ENCODE measurements at places on chromosomes 1 and 21. TPM values are rescaled to one million over a fixed set of nuclear protein-coding genes. Genes with fewer than 3 reads are reported as not detected.

GRCh38 chr1:89719502-89720306 is 86.8 kb downstream of the LRRC8C start:
- no peaks in the 10 kb centered on the region for H3K27me3 ChIP-seq
- H3K4me1 ChIP-seq: peaks cover 7% of the 10 kb centered on the region
- H3K27ac ChIP-seq: no peak overlapping the region
- no peaks in the 10 kb centered on the region for H3K36me3 ChIP-seq

DNA sequence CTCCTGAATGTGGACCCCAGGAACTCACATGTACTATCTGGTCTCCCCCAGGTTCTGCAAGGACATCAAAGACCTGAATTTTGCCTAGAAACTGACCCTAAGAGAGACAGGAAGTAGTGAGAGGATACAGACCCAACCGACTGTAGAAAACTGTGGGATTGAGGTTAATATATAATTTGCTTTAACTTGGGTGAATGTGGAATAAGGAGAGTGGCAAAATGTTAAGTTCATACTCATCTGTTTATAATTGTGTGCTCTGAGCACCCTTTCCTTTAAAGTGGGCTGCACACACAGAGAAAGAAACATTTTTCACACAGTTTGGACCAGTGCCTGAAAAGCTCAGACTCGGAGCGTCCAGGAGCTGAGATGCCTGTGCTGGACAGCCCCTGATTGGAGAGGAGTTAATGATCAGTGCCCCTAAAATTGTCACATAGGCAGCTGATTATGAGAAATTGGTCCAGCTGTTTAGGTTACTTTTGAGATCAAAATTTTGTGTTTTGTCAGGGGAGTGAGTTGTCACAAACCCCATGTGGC is 37.2 kb downstream of the ROR1 start:
- H3K36me3 ChIP-seq: no peaks in the 10 kb centered on the region
- H3K4me3 ChIP-seq: no peak overlapping the region
- DNase-seq: no peak
- H3K27ac ChIP-seq: no peak overlapping the region
- H3K4me1 ChIP-seq: no peaks in the 10 kb centered on the region
- H3K27me3 ChIP-seq: no peaks in the 10 kb centered on the region

GRCh38 chr1:64984737-64985136 is 18.4 kb upstream of the JAK1 start:
- no peaks in the 10 kb centered on the region for H3K36me3 ChIP-seq
- no peak overlapping the region for H3K4me3 ChIP-seq
- H3K4me1 ChIP-seq: no peaks in the 10 kb centered on the region

DNA sequence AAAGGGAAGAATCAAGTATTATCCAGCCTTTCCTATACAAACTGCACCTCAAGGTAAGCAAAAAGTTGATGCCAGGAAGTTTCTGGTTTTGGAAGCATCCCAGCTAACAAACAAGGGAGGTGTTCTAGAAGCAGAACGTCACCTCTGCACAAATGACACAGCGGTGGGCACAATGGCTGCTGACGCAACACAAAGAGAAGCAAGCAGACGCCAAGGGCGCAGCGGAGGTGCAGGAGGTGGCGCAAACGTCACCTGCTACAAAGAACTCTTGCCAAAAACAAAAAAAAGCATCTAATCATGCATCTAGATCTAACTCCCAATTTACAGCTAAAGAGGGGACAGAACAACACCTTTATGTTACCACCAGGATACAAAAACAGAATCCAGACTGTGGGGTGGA is 88.5 kb downstream of the NPHP4 start:
- H3K36me3 ChIP-seq: peaks cover 12% of the 10 kb centered on the region
- no peak for DNase-seq
- no peak overlapping the region for H3K27ac ChIP-seq

DNA sequence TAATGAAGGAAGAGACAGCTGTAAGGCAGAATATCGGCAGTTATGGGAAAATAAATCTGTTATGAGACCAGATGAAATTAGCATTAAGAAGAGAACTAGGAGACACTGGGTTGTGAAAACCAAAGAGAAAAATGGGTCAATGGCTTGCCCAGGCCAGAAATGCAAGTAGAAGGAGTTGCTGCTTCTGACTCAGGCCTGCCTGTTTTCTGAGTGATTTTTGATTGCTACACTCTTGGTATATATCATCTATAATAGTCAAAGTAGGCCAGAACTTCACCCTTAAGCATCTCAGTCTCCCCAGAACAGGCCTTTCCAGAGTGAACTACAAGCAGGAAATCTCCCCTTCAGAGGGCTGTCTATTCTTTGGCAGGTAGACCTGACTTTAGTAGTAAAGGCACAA is 107.0 kb downstream of the NRIP1 start:
- H3K36me3 ChIP-seq: no peaks in the 10 kb centered on the region
- no peak overlapping the region for H3K27ac ChIP-seq
- no peak for DNase-seq
- H3K4me3 ChIP-seq: no peak overlapping the region
- no peaks in the 10 kb centered on the region for H3K27me3 ChIP-seq

GRCh38 chr1:93810316-93810715 is 68.7 kb downstream of the DNTTIP2 start:
- DNase-seq: no peak
- no peaks in the 10 kb centered on the region for H3K36me3 ChIP-seq
- H3K27me3 ChIP-seq: no peaks in the 10 kb centered on the region
- H3K4me1 ChIP-seq: no peaks in the 10 kb centered on the region
- H3K27ac ChIP-seq: no peak overlapping the region

- H3K27me3 ChIP-seq: no peaks in the 10 kb centered on the region
- no peak overlapping the region for H3K27ac ChIP-seq
- no peak for DNase-seq
Observed at GRCh38 chr1:224510880-224511645, 76.5 kb upstream of the WDR26 start.

DNA sequence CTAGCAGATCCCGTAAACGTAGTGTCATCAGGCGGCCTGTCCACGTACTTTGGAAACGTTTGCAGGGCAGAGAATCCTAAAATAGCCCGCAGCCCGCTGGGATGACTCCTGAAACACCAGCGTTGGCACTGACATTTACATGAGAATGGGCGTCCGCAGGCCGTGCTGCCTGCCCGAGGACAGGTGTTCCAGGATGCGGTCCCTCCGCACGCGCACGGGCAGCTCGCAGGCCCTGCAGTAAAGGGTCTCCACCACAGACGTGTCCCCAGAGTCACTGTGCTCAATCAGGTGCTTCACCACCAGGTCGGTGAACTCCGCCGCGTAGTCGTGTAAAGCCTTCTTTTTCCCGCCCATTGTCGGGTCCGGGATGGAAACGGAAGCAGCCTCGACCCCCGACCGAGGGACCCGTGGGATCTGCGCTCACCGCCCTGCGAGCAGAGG is 5.8 kb upstream of the CCDC27 start:
- H3K27ac ChIP-seq: no peak overlapping the region
- no peaks in the 10 kb centered on the region for H3K27me3 ChIP-seq
- H3K4me3 ChIP-seq: peak overlapping the region; percentile 40
- peaks cover 10% of the 10 kb centered on the region for H3K36me3 ChIP-seq
- H3K4me1 ChIP-seq: peaks cover 26% of the 10 kb centered on the region

GRCh38 chr1:172616636-172617035 is 42.3 kb upstream of the FASLG start:
- no peak overlapping the region for H3K4me3 ChIP-seq
- no peaks in the 10 kb centered on the region for H3K36me3 ChIP-seq
- no peaks in the 10 kb centered on the region for H3K4me1 ChIP-seq
- no peak overlapping the region for H3K27ac ChIP-seq
- DNase-seq: no peak

DNA sequence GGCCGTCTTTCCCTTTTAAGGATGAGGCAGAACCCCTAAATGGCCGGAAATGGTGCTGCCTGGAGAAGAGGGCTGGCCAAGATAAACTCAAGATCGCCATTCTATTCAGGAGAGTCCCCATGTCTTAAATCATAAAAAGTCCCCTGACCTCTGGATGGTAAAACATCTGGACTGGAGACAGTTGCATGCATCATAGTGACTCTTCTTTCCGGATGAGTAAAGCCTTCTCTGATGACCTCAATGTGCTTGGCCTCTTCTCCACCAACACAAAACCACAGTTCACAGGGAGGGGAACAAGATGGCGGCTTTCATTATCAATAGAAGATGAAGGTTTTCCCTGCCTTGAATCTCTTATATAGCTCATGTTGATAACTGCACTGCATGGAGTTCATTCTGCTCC is 27.5 kb upstream of the H6PD start:
- no peaks in the 10 kb centered on the region for H3K36me3 ChIP-seq
- H3K4me3 ChIP-seq: no peak overlapping the region

DNA sequence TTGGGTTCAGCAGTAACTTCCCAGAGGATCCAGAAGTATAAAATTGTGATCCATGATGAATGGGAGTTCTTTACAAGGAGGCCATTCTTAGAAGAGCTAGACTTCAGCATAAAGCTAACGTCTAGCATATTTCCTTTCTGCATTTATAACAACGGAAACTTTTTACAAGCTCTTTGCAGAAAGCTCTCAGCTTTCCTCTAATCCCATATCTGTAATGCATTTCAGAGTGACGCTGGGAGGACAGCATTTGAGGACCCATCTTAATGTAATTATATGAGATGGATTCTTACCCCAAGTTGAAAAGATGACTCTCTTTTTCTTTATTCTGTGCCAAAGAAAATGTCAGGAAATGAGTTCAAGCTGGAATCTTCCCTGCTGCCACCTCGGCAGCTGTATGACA is 132.0 kb upstream of the CACHD1 start:
- no peaks in the 10 kb centered on the region for H3K36me3 ChIP-seq
- no peak overlapping the region for H3K27ac ChIP-seq
- DNase-seq: no peak
- H3K27me3 ChIP-seq: no peaks in the 10 kb centered on the region

DNA sequence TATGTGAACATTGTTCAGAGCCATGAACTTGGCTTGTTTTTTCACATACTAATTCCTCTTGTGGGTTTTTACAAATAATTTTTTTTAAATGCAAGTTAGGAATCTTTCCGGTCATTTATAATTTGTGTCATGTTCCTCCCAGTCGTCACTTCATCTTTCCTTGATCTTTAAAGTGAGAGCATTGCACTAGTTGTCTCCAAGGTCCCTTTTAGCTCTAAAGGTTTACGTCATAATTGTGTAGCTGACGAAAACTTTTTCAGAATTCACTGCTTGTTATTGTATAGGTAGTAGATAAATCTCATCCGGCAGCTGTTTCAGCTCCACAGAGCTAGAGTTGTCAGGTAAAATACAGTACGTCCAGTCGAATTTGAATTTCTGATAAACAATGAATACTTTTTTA is 33.6 kb downstream of the SOAT1 start:
- H3K4me1 ChIP-seq: no peaks in the 10 kb centered on the region
- no peak for DNase-seq
- no peaks in the 10 kb centered on the region for H3K36me3 ChIP-seq
- no peak overlapping the region for H3K4me3 ChIP-seq
- no peak overlapping the region for H3K27ac ChIP-seq
- H3K27me3 ChIP-seq: no peaks in the 10 kb centered on the region

- no peak overlapping the region for H3K27ac ChIP-seq
- H3K36me3 ChIP-seq: no peaks in the 10 kb centered on the region
- H3K27me3 ChIP-seq: no peaks in the 10 kb centered on the region
- peak; percentile 5 for DNase-seq
- H3K4me1 ChIP-seq: no peaks in the 10 kb centered on the region
Observed at GRCh38 chr1:60149251-60149650, 75.7 kb upstream of the C1orf87 start.

DNA sequence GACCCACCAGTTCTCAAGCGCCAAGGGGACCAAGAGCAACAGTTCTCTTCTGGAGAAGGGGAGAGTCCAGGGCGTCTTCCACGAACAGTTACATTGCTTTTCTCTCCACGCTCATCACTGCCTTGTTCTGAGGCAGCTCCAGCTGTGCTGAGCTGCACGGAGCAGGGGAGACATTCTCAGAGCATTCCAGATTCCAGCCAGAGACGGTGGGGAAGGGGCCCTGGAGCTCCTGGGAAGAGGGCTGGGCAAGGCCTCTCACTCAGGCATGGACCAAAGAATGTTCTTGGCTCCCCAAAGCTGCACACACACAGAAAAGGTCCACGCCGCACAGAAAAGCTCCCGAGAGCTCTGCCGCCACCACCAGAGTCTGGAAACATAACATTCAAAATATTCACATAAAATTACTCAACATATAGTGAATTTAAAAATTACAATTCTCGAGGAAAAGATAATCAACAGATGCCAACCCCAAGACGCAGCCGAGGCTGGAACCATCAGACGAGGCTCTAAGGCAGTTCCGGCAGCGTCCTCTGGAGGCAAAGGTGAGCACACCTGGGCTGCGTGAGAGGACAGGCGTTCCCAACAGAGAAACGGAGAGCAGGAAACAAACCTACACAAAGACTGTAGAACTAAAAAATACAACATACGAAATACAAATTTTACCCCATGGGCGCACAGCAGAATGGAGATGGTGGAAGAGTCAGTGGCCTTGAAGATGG is 40.5 kb downstream of the UBE2G2 start:
- H3K4me3 ChIP-seq: no peak overlapping the region
- H3K27ac ChIP-seq: no peak overlapping the region
- no peaks in the 10 kb centered on the region for H3K27me3 ChIP-seq
- H3K36me3 ChIP-seq: no peaks in the 10 kb centered on the region
- peaks cover 9% of the 10 kb centered on the region for H3K4me1 ChIP-seq

- peak; percentile 57 for DNase-seq
- H3K4me1 ChIP-seq: no peaks in the 10 kb centered on the region
- no peaks in the 10 kb centered on the region for H3K27me3 ChIP-seq
- H3K4me3 ChIP-seq: peak overlapping the region; percentile 59
Observed at GRCh38 chr21:36260030-36260787, 59.8 kb upstream of the MORC3 start.

DNA sequence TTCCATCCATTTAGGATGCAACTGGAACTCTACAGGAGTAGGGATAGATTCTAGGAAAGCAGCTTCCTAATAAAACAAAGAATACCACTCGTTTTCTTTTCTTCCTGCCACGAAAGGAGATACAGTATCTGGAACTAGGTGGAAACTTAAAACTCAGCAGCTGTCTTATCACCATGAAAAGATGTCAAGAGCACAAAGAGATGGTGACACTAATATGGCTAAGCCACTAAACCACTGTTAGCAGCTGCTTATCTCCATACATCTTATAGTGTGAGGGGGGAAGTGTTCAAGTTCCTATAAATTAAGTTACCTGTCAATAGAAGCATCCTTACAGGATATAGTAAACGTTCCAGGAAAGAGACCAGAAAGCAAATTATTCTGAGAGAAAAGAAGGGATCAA is 162.5 kb downstream of the TYW3 start:
- H3K4me3 ChIP-seq: no peak overlapping the region
- no peaks in the 10 kb centered on the region for H3K36me3 ChIP-seq
- H3K27ac ChIP-seq: no peak overlapping the region

GRCh38 chr1:38046884-38047602 is 450 bp upstream of the POU3F1 start:
- no peak overlapping the region for H3K4me3 ChIP-seq
- H3K27me3 ChIP-seq: peaks cover 30% of the 10 kb centered on the region
- DNase-seq: peak; percentile 80
- H3K36me3 ChIP-seq: no peaks in the 10 kb centered on the region

GRCh38 chr1:38283696-38284470 is 237.3 kb upstream of the POU3F1 start:
- no peak overlapping the region for H3K27ac ChIP-seq
- no peaks in the 10 kb centered on the region for H3K27me3 ChIP-seq
- no peaks in the 10 kb centered on the region for H3K36me3 ChIP-seq
- H3K4me1 ChIP-seq: no peaks in the 10 kb centered on the region
- H3K4me3 ChIP-seq: no peak overlapping the region
- DNase-seq: no peak

Gene SH2D1B
- not detected for total RNA-seq

Gene PROK1
- not detected for total RNA-seq

Gene KDM5B
- 78.5 TPM for total RNA-seq

Gene CD1C
- not detected for total RNA-seq

Gene PM20D1
- total RNA-seq: 0.78 TPM

Gene NLRP3
- 0.56 TPM for total RNA-seq

Gene METTL18
- 9.6 TPM for total RNA-seq

Gene XCL2
- total RNA-seq: not detected

Gene ANKRD34A
- total RNA-seq: 1.6 TPM

Gene SYNC
- 7.5 TPM for total RNA-seq

All from thyroid gland (tissue), 4 donors.